Astrocyte of the hippocampus (primary cell): ENCODE measurements at places on chromosomes 5 and 9.
A peak's percentile ranks its signal among the peaks of the same experiment; 100 is the strongest.

- no peak for DNase-seq
Observed at GRCh38 chr5:61788548-61788947, 456.5 kb downstream of the ZSWIM6 start.

DNA sequence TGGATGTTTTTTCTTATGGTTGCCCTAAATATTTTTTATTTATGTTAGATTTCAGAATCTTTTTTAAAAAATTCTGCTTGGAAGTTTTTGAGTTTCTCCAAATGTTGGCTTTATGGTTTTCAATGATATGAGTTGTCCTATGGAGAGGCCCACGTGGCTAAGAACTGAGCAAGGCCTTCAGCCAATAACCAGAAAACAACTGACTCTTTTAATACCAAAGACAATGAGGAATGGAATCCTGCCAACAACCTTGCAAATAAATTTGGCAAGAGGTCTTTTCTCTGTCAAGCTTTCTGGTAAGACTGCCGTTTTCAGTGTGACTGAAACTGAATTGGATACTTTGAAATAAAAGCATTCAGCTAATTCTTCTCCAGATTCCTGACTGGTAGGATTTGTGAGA lies 1740.1 kb upstream of the WWC1 start:
- DNase-seq, result peak; percentile 52

GRCh38 chr5:148843510-148844318 lies 17.3 kb downstream of the ADRB2 start:
- no peak for DNase-seq

DNA sequence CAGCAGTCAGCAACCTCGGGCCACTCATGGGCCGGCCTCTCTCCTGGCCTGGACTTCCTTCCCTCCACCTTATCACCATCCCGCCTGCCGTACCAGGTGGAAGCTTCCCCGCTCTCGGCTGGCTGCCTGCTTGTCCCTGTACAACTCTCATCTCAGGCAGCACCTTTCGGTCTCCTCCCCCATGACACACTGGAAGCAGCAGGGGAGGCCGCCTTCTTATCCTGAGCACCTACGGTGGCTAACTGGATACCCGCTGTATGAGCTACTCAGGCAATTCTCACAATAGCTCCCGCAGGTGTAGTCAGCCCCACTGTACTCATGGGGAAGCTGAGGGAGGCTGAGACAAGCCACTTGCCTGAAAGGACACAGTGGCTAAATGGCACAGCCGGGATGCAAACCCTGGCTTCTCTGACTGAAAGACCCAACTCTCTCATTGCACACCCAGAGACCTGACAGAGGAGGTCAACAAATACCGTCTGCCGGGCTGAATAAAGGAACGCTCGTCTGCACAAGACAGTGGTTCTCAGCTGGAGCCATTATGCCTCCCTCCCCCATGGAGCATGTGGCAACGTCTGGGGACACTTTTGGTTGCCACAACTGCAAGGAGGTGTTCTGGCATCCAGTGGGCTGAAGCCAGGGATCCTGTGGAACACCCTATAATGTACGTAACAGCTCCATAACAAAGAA lies 9.6 kb downstream of the STK10 start:
- DNase-seq, result no peak

DNA sequence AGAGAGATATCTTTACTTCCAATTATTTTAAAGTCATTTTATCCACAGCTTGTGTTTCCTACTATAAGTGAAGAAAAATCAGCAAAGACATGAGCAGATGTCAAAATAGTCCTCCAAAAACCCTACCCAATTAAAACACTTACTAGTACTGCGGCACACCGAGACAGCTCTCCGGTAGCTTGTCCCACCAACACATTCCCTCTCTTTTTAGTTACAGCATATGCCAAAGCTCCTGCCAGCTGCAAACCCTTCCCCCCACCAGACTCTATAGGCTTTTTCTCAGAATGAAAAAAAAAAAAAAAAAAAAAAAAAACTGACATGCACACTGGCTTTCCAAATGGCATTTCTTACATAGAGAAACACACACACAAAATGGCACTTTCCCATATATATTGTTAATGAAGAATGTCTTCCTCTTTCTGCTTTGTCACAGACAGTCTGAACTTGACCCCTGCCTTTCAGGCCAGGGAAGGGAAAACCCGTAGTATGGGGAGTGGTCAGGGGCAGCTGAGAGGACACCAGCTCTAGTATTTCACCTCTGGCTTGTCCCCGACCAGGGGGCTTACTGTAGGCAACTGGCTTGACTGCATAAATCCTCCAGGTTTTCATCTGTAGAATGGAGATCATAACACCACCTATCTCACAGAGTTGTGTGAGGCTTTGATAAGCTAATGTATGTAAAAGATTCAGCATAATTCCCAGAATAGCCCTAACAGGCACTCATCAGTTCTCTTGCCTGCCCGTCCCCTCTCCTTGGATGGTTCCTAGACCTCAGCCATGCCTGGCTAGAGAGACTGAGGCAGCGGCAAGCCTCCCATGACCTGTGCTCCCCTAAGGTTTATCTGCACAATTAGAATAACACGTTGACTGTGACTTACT lies 233.6 kb downstream of the CRB2 start:
- no peak for DNase-seq
